Stimulated activated CD4-positive, alpha-beta T cell treated with anti-CD3 and anti-CD28 coated beads, Interleukin-15, amount 100 ng/mL, for 1 hour (primary cell): ENCODE measurements at places on chromosomes 3 and 15.

DNA sequence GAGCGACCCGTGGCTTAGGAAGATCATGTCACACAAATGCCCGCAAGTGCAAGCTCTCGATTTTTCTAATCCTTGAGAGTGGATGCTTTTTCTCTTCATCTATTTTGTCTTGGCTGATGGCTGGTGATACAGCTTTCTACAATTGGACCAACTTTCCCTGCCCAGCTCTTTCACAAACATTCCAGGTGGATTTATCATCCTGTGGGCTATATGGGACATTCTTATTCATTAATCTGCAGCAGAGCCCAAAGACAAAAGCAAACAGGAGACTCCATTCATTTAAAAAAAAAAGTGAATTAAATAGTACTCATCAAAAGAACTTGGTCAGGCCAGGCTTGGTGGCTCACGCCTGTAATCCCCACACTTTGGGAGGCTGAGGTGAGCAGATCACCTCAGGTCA lies 14.2 kb upstream of the TSEN2 start:
- DNase-seq: no peak

DNA sequence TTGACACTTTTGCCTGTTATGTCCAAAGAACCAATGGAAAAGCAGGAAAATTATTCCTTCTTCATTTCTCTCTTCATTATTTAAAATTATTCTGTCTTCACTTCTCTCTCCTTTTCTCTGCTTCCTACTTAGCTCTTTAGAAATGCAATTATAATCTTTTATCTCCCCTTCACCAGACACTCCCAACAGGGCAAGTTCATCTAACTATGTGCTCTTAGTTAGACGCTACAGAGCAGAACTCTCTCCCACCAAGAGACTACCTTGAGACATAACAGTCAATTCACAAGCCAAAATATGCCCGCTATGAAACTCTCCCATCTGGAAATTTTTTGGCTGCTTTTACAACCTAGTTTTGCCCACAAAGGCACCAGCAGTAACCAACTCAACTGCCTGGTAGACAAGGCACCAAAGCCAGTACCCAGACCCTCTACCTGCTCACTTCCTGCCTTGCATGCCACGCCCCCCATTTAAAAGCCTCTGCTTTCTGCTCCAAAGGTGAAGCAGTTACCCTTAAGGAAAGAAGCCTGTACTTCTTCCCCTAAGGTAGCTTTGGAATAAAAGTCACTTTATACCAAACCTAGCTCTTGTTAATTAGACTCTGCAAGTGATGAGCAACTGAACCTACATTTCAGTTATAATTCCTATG lies 28.1 kb downstream of the CCRL2 start:
- DNase-seq: no peak

- DNase-seq: no peak
Measured at GRCh38 chr3:141330718-141331376, 37.5 kb upstream of the ZBTB38 start.

DNA sequence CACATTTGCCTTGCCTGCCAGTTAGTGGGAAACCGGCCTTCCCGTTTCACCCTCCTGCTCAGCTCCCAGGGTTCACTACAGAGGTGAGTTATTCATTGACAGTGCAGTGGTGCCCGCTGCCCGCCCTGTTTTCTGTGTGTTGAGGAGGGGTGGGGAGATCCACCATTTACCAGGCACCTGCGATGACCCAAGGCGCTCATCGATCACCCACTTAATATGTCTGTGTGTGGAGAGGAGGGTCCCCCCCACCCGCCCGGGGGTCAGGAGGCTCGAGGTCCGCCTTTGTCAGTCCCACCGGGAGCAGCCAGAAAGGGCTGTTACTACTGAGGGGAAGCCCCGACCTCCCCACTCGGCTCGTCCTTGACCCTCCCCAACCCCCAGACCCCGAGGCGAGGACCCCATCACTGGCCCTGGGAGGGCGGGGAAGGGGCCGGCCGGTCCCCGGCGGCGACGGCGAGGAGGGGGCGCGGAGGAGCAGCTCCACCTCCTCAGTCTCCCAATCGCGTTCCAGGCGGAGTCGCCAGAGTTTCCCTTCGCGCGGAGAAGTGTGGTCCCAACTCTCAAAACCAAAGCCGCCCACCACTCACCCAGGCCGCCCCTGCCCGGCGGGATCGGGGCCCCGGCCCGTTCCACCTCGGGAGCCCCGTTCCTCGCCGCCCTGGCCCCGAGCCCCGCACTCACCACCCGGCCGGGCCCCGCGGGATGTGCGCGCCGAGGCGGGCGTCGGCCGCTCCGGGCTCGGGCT lies 1.1 kb downstream of the PLXNB1 start:
- no peak for DNase-seq

- no peak for DNase-seq
Measured at GRCh38 chr3:115470254-115470653, 153.1 kb upstream of the GAP43 start.

- no peak for DNase-seq
Measured at GRCh38 chr3:53821631-53822121, 24.5 kb downstream of the CHDH start.

- no peak for DNase-seq
Measured at GRCh38 chr3:44125246-44125645, 116.4 kb upstream of the TOPAZ1 start.

- DNase-seq: no peak
Measured at GRCh38 chr3:134249296-134249841, 1.3 kb downstream of the RYK start.

- DNase-seq: no peak
Measured at GRCh38 chr3:129490273-129490675, 38.2 kb upstream of the RHO start.

GRCh38 chr3:148077318-148077923 lies 620.3 kb upstream of the AGTR1 start:
- DNase-seq: no peak

DNA sequence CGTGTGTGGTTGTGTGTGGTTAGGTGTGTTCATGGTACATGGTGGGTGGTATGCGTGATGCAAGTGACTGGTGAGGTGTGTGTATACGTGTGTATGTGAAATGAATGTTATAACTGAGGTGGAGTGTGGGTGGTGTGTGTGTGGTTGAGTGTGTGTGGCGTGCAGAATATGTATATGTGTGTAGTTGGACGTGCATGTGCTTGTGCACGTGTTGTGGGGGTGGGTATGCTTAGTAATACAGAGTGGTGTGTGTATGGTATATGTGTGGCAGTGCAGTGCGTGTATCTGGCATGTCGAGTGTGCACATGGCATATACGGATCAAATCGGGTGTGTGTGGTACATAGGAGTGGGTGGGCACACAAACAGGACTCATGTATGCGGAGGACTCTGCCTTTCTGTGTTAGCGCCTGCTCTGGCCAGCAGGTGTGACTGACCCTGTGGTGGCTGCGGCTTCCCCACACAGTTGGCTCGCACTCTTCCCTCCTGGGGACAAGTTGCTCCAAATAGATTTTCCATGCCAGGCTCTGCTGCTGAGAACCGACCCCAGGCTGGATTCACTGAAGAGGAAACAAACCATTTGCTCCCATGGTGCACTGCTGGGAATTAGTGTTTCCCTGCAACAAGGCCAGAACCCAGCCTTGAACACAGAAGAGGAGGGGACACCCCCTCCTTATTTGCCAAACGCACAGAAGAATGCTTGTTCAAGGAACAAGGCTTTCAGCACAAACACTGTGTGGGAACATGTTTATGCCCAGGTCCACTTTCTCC lies 1.2 kb upstream of the C3orf70 start:
- no peak for DNase-seq

DNA sequence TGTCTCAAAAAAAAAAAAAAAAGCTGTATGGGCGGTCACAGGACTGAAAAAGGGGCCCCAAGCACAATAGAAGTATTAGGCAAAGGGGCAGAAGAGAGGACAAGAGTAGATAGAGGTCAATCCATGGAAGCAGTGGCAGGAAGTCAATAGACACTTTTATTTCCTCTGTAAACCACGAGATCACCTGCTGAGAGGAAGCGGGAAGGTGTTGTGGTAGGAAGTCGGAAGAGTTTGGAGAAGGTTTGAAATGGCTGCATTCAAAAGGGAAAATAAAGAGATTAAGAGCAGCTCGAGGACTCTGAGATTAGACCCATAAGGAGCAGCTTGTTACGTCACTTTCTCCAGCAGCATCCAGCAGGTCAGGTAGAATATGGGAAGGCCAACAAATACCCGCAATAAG lies 14.2 kb upstream of the ZNF148 start:
- no peak for DNase-seq

- DNase-seq: no peak
Measured at GRCh38 chr3:136818191-136818768, 646 bp upstream of the SLC35G2 start.

DNA sequence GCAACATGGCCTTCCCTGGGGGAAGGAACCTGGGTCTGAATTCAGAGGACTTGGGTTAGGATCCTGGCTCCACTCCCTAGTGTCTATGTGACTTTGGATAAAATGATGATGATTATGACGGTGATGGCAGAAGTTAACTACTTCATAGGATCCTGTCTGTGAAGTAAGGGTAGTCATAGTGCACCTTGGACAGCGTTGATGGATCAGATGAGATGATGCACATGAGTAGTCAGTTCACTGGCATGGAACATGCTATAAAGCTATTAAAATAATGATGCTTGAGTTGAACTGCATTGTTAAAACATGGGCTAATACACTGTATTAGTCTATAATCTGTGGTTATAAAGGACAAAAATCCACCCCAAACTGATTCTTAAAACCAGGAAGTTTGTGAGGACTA lies 62.0 kb downstream of the EEFSEC start:
- no peak for DNase-seq

- DNase-seq: no peak
Measured at GRCh38 chr3:124315215-124316033, 323.5 kb upstream of the ROPN1 start.

DNA sequence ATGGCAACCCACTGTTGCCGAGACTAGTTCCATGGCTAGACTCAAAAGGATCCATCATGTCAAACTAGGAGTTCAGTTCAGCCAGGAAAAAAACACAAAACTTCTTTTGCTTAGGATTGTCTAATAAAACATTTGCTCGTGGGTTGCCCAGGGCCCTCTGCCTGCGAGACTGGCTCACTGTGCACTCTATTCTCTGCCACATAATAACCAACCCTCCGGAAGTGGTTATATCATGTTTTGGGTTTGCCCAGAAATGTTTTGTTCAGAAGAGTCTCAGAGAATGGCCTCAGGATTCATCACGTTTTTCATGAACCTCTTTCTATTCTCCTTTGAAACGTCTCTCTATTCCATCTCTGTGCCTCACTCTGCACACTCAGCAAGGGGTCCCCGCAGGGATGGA lies 216.1 kb downstream of the SV2B start:
- no peak for DNase-seq

DNA sequence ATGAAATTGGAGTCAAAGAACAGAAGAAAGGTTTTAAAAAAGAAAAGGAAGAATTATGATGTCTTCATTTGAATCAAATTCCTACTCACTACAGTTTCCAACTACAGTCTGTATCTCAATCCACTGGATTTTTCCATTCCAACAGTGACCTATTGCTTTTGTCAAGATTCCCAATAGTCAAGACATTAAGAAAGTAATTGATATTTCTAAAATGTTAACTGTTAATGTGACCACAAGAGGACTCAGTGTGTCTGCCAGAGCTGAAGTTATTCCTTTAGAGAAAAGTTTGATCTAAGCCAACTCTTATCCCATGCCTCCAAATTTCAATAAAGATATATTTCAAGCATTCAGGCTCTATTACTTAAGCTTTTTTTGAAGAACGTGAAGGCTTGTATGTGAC lies 163.2 kb downstream of the CACNA1D start:
- DNase-seq: no peak

- no peak for DNase-seq
Measured at GRCh38 chr3:190404715-190405114, 16.8 kb downstream of the CLDN16 start.

DNA sequence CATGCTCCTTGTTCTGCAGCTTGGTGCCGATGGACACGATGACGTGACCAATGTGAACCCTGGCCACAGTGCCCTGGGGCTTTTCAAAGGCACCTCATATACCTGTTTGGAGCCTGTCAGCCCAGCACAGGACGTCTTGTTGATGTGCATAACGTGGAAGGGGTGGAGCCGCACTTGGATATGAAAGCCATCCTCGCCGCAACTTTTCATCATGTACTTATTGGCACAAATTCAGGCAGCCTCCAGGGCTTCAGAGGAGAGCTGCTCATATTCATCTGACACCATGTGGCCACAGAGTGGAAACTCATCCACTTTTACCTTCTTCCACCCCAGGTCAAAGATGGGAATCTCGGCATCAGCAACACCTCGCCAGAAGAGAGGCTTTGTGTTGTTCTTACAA lies 24.7 kb downstream of the POPDC2 start:
- DNase-seq: no peak

DNA sequence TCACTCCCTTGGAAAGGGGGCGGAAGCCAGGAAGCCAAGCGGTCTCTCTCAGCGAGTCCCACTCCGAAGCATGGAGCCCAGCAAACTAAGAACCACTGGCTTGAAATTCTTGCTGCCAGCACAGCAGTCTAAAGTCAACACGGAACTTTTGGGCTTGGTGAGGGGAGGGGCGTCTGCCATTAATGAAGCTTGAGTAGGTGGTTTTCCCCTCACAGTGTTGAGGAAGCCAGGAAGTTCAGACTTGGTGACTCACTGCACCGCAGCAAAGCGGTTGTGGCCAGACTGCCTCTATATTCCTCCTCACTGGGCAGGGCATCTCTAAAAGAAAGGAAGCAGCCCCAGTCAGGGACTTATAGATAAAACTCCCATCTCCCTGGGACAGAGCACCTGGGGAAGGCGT lies 665.4 kb upstream of the CBLB start:
- no peak for DNase-seq

DNA sequence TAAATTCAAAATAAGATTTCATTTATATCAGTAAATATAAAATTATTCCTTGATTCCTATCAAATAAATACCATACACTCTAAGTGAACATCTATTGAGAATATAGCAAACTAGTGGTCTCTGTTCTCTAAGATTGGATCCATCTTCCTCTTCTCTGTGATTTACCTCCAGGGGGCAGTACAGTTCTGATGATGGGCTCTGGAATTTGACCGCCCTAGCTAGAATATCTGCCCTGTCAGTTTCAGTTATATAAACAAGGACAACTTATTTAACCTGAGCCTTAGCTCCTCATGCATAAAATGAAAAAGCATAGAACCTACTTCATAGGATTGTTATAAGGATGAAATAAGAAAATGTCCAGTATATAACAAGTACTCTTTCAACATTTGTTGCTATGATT lies 171.1 kb upstream of the CCDC54 start:
- DNase-seq: no peak

DNA sequence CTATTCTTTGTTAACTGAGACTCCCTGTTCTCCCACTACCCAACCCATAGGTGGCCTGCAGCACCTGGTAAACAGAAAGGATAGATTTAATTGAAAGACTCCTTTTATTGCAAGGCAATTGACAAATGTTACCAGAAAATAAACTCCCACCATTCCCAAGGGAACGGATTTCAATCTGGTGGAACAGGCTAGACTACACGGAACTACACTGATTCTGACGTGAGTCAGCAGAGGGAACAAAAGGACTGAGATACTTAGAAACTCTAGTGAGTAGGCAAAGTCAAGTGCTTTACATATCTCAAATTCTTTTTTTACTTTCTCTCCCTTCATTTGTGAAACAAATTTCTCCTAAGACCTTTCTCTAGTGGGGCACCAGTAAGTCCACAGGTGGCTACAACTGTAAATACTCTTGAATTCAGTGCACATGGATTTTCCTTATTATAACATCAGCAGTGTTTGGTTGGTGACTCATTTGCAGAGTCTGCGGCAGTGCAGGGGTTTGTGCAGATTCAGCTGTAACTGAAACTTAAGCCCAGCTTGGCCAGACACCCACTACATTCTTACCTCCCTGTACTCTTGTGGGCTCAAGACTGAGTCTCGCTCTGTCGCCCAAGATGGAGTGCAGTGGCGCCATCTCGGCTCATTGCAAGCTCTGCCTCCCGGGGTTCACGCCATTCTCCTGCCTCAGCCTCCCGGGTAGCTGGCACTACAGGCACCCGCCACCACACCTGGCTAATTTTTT lies 34.3 kb upstream of the PLSCR2 start:
- DNase-seq: no peak

- no peak for DNase-seq
Measured at GRCh38 chr3:72753495-72753894, 94.8 kb downstream of the SHQ1 start.
